ENCODE measurements at places on chromosomes 1 and 21.

DNA sequence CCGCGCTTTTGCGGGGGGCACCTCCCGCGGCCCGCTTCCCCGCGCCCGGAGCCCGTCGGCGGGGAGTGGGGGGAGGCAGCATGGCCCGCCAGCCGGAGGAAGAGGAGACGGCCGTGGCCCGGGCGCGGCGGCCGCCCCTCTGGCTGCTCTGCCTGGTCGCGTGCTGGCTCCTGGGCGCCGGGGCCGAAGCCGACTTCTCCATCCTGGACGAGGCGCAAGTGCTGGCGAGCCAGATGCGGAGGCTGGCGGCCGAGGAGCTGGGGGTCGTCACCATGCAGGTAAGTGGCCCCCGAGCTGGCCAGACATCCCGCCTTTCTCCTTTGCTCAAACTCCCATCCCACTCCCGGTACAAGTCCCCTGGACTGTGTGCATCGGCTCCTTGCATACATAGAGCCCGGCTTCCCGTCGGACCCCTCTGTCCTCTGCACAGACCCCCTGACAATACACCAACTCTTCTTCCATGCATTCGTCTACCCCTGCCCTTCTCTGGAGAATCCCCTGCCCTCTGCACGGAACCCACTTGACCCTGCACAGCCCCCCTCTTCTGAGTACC lies 812 bp downstream of the CACHD1 start:
- DNase-seq = no peak

DNA sequence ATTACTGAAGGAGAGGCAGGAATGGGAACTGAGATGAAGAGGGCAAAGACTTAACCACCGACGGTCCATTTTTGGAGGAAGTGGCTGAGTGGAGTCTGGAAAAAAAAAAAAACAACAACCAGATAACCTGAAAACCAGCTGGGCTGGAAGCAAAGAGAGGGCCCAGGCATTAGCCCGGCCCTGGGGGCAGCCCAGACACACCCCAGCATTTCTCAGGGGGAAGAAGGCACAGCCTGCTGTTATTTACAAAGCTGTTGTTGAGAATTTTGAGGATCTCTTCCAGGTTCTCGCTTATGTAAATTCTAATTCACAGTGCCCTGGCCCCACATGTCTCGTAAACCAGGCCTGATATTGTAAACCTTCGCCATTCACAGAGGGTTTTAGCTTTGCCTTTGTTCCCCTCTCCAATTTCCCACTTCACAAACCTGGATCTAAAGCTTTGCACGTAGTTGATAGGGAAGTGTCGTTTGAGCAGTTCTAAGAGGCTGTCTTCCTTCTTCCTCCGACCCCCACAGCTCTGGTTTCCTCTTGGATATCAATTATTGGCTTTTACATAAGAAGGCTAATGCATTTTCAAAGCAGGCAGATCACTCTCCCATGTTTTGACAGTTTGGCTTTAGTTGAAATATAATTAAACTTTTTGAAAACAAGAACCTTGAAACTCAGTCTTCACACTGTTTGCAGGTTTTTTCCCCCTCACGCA lies 161.8 kb upstream of the IRF2BP2 start:
- no peak for DNase-seq

DNA sequence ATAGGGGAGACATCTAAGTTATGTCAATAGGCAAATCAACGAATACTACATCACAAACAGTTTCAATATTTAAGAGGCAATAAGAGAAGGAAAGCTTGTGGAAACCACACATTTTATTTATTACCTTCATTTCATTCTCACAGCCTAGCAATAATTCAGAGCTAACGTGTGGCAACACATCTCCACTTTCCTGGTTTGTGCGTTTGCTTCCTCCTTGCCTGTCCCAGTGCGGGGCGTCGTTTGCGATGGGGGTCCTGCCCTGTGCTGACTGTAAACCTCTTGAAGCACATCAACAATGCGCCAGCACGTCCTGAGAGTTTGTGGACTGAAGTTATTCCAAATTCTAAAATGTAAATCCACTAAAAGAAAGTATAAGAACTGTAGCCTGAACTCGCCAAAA lies 14.4 kb upstream of the VPS26C start:
- DNase-seq = no peak

DNA sequence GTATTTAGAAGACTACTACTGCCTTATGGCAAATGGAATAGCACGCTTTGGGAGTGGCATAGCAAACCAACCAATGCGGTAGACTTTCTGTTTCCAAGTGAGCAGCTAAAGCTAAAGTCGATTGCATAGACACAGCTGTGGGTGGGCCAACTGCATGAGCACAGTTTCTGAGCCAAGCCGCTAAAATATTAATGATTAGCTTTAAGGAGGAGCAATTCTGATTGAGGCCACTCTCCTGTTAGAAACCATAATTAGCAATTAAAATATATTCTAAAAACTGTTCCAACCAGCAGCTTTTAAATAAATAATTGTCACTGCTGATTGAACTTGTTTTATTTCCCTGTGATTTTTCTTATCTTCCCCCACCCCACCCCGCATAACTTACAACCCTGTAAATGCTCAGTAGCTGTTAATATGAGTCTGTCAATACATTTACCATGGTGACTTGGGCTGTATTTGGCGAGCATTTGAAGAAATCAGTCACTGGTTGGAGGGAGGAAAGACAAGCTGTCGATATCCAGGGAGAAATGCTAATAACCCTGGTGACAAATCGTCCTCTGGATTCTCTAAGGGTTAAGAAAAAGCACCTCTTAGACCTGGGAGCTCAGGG lies 32.2 kb downstream of the RNF220 start:
- DNase-seq = no peak

- DNase-seq = no peak
These were observed 51.7 kb upstream of the CTPS1 start for GRCh38 chr1:40927781-40928180.

- no peak for DNase-seq
These were observed 249.6 kb downstream of the PTPRC start for GRCh38 chr1:198888379-198888943.

- no peak for DNase-seq
These were observed 6.2 kb downstream of the SH2D5 start for GRCh38 chr1:20726118-20726911.

DNA sequence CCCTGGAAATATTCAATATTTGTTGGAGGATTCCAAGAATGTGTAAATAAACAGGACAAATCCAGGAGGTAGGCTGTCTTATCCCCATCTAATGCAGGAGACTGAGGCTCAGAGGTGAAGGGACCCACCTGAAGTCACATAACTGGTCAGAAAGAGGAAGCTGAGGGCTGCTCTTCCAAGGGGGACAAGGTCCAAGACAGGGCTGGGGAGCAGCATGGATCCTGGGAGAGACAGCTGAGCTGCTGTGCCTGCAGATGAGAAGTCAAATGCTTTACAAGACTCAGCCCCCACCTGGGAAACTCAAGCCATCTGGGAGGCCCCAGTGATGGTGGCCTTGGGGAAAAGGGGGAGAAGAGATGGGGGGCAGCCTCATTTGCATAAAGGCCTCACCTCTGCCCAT lies 224.4 kb downstream of the PTPRU start:
- DNase-seq = no peak

- no peak for DNase-seq
These were observed 143.6 kb upstream of the WNT4 start for GRCh38 chr1:22286491-22286890.

DNA sequence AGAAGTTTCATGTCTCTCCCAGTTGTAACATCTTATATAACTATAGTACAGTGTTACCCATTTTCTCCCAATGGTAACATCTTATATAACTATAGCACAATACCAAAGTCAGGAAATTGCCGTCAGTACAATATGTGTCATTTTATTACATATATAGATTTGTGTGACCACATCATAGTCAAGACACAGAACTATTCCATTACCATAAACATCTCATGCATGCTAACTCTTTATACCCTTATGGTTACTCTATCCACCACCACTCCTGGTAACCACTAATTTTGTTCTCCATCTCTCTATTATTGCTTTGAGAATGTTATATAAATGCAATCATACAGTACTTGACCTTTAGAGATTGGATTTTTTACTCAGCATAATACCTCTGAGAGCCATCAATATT lies 120.7 kb downstream of the BACH1 start:
- DNase-seq = no peak

GRCh38 chr1:161137881-161138280 lies 5.4 kb upstream of the DEDD start:
- DNase-seq = no peak

GRCh38 chr1:117860896-117861610 lies 68.4 kb downstream of the GDAP2 start:
- DNase-seq = no peak

DNA sequence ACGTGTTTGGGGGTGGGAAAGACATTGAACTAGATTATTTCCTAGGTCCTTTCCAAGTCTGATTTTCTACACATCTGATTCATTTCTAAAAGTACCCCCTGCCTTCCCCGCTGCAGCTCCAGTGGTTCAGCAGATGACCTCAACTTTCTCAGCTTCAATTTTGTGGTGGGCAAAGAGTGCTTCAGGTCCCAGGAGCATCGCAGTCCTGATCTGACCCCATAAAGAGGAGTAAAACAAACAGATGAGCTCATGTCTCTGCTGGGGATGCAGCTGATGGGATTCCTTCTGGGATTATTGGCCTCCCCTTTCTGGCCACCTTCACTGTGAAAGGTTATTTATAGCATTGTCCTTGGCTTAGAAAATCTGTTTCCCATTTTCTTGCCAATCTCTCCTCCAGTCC lies 337.0 kb upstream of the PLXNA2 start:
- DNase-seq = no peak

GRCh38 chr1:35691571-35692220 lies 27.0 kb downstream of the C1orf216 start:
- no peak for DNase-seq

- DNase-seq = peak; percentile 14
These were observed 29.7 kb downstream of the SCCPDH start for GRCh38 chr1:246753670-246754535.

Data from T-cell (primary cell).